ENCODE measurements at places on chromosomes 3 and 15.
A peak's percentile ranks its signal among the peaks of the same experiment; 100 is the strongest.

DNA sequence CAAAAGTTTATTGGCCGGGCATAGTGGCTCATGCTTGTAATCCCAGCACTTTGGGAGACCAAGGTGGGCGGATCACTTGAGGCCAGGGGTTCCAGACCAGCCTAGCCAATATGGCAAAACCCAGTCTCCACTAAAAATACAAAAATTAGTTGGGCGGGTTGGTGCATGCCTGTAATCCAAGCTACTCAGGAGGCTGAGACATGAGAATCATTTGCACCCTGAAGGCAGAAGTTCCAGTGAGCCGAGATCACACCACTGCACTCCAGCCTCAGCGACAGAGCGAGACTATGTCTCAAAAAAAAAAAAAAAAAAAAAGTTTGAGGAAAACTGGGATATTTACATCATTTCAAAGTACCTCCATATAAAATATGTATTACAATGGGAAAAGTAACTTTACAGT is 40.4 kb downstream of the ETFA start:
- no peak for DNase-seq

- DNase-seq, result no peak
Measured at GRCh38 chr15:67146234-67146633, 80.8 kb downstream of the SMAD3 start.

GRCh38 chr15:51060030-51060673 is 34.6 kb downstream of the TNFAIP8L3 start:
- DNase-seq, result no peak

GRCh38 chr3:158095111-158095813 is 11.0 kb downstream of the SHOX2 start:
- no peak for DNase-seq

GRCh38 chr3:139101396-139101795 is 56.7 kb upstream of the PRR23C start:
- DNase-seq, result no peak

DNA sequence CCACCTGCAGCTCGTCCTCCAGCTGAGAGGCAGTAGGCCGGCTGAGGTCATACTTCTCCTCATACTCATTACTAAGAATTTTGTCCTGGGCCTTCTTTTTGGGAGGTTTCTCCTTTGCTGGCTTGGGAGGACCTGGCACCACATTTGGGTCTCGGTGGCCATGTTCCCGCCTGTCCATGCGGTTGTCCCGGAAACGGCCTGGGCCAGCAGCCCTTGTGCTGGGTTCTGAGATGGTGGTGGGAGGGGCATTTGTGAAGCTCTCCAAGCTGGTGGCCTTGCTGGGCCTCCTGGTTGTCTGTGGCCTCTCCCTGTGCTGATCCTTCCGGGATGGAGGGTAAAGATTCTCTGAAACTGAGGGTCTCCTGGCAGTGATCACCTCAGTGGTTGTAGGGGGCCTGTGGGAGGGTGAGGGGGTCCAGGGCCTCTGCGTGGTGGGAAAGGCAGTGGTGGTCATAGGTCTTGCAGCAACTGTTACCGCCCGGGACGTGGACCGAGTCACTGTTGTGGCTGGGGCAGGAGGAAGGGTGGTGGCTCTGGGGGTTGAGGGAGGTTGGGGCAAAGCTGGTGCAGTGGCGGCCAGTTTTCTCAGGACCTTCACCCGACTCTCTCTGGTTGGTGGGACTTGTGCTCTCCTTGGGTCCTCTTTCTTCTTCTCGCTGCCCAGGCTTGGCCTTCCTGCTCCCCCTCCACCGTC is 2.5 kb downstream of the CCDC80 start:
- no peak for DNase-seq

GRCh38 chr3:180571831-180572598 is 29.9 kb upstream of the TTC14 start:
- DNase-seq, result no peak

GRCh38 chr3:195142519-195142918 is 128.4 kb downstream of the XXYLT1 start:
- no peak for DNase-seq

- DNase-seq, result no peak
Measured at GRCh38 chr3:144816323-144816722, 844.7 kb downstream of the DIPK2A start.

- DNase-seq, result no peak
Measured at GRCh38 chr3:31054032-31054431, 159.6 kb upstream of the GADL1 start.

DNA sequence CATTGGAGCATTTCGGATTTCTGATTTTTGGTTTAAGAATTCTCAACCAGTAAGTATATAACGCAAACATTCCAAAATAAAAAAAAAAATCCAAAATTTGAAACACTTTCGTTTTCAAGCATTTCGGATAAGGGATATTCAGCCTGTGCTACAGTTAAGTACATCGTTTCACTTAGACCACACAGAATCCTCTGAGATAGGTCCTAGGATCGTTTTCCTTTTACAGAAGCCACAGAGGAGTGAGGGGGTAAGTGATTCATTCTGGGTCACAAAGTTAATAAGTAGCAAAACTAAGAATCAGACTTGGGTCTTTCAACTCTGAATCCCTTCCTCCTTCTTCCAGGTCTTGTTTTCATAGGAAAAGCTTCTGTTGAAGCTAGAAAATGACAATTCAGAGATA is 249.3 kb downstream of the BBX start:
- no peak for DNase-seq

- DNase-seq, result no peak
Measured at GRCh38 chr3:39295184-39295775, 15.4 kb upstream of the CX3CR1 start.

- no peak for DNase-seq
Measured at GRCh38 chr3:1082108-1082507, 10.7 kb upstream of the CNTN6 start.

DNA sequence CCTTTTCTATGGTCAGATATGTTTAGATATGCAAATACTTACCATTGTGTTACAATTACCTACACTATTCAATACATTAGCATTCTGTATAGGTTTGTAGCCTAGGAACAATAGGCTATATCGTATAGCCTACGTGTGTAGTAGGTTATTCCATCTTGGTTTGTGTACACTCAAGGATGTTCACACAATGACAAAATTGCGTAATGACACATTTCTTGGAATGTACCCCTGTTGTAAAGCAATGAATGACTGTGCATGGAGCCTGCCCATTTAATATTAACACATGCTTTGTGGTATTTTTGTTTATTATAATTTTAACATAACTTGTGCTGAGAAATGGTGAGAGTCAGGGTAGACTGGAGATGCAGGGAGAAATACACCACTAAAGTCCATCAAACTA is 154.9 kb downstream of the LEKR1 start:
- DNase-seq, result no peak

- no peak for DNase-seq
Measured at GRCh38 chr3:42864321-42864950, 11.2 kb downstream of the CYP8B1 start.

DNA sequence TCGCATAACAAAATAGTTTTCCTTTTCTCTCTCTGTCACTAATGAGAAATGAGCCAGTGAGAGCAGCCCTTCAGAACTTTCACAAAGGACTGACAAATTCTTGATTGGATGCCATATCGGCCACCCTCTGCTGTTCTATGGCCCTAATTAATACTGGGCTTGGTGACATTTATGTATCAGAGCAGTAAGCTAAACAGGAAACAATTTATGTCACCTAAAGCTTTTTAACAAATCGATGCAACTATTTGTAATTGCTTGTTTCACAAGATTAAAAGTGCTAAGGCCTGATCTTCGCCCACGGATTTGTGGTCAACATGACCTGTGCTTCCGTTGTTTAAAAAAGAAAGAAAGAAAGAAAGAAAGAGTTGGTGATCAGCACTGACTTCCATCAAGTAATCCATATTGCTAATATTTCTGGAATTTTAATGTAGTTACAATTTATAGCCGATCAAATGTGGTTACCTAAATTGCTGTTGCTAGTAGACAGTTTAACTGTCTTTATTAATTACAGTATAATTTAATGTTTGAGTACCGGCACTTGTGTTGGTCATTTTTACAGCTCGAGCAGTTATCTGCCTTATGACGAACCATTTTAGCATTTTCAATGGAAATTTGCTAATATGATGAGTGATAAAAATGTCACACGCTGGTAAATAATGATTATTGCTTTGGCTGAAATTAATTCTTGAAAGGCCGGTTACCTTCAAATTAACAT is 631.3 kb downstream of the FOXP1 start:
- no peak for DNase-seq

GRCh38 chr3:122298239-122298638 is 26.8 kb upstream of the CSTA start:
- no peak for DNase-seq

DNA sequence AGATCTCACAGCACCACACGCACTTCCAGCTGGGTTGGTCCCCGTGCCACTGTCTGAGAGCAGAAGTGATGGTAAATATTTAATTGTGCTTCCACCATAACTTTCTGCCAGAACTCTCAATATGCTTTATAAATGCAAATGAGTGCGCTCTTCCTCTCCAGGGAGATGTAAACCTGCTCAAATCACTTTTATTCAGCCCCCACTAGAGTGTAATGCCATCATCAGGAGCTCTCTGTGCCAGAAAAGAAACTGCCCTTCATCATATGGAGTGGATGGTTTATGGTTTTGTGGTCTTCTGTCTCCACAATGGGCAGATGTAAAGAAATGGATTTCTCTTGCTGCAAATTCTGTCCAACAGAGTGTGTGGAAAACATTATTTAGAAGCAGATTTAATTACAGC is 127.0 kb downstream of the EPHB1 start:
- DNase-seq, result no peak

- DNase-seq, result no peak
Measured at GRCh38 chr15:74535388-74536084, 5.5 kb upstream of the ARID3B start.

- DNase-seq, result no peak
Measured at GRCh38 chr3:136193278-136194054, 2.7 kb downstream of the MSL2 start.

DNA sequence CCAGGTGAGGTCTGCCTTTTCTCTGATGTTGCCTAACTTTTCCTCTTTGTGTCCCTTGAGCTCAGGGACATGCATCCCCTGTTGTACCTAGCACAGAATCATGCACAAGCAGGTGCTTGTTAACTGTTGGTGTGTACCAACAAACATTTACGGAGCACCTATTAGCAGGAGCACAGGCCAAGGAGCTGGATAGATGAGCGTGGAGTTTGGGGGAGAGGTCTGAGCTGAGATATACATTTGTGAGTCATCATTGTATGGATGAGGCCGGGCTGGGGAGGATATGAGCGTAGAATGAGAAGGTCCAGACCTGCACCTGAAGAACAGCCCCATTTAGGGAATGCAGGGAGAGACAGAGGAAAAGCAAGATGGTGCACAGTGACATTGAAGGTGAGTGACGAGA is 53.4 kb downstream of the SMAD3 start:
- DNase-seq, result no peak

DNA sequence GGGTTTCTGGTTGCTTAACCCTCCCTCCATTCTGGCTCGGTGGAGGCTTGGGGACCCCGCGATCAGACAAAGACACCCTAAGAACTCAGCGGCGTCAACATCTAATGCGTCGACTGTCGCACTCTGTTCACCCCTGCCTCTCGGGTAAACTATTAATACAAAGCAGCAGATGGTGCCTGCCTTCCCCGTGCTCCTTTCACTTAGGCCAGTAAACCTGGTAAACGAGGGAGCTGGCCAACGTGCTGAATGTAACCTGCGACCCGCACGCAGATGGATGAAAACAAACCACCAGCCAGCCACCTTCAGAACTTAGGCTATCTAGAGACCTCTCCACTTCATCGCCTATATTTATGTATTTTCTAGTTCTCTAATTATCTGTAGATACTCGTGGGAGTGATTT is 848 bp upstream of the CADPS start:
- DNase-seq, result peak; percentile 23

- DNase-seq, result no peak
Measured at GRCh38 chr3:192422997-192423342, 304.4 kb downstream of the FGF12 start.

GRCh38 chr3:119676020-119676419 is 1.2 kb downstream of the COX17 start:
- DNase-seq, result no peak

- no peak for DNase-seq
Measured at GRCh38 chr15:71302861-71303410, 187.7 kb downstream of the THSD4 start.

- DNase-seq, result no peak
Measured at GRCh38 chr3:25313286-25313685, 114.8 kb upstream of the RARB start.

- DNase-seq, result no peak
Measured at GRCh38 chr3:49428752-49429080, 408 bp downstream of the NICN1 start.

Measured in 8988T (cell line).